ENCODE measurements at places on chromosomes 1 and 21.

GRCh38 chr21:28337315-28337714 is 655.4 kb downstream of the LTN1 start:
- peak; percentile 90 for DNase-seq

DNA sequence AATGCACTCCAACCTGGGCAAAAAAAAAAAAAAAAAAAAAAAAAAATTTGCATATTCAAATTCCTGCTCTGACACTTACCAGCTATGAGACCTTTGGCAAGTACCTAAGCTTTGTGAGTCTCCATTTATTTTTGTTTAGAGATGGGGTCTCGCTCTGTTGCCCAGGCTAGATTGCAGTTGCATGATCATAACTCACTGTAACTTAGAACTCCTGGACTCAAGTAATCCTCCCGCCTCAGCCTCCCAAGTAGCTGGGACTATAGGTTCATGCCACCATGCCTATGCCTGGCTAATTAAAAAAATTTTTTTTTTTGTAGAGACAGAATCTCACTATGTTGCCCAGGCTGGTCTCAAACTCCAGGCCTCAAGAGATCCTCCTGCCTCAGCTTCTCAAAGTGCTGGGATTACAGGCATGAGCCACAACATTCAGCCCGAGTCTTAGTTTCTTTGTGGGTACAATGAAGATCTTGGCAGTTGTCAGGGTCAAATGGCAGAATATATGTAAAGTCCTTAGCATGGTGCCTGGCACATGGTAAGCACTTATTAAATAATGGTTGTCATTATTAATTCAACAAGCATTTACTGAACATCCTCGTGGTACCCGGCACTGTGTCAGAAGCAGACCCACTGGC is 53.5 kb upstream of the TENT5B start:
- no peak for DNase-seq

DNA sequence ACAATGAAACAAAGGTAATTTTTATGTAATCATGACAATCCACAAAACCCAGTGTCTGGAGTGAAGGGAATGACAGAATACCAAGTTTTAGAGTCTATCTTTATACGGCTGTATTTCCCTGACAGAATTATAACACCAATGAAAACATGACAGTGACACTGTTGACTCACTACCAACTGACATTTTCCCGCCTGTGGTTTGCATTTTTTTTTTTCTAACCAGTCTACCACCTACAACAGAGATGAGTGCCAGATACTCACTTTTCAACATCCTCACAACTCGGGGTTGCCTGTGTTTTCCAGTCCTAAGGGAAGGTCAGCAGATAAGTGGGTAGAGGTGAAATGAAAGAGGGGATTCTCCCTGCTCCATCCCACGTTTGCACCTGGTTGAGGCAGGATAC is 118.9 kb downstream of the KCNJ6 start:
- no peak for DNase-seq

DNA sequence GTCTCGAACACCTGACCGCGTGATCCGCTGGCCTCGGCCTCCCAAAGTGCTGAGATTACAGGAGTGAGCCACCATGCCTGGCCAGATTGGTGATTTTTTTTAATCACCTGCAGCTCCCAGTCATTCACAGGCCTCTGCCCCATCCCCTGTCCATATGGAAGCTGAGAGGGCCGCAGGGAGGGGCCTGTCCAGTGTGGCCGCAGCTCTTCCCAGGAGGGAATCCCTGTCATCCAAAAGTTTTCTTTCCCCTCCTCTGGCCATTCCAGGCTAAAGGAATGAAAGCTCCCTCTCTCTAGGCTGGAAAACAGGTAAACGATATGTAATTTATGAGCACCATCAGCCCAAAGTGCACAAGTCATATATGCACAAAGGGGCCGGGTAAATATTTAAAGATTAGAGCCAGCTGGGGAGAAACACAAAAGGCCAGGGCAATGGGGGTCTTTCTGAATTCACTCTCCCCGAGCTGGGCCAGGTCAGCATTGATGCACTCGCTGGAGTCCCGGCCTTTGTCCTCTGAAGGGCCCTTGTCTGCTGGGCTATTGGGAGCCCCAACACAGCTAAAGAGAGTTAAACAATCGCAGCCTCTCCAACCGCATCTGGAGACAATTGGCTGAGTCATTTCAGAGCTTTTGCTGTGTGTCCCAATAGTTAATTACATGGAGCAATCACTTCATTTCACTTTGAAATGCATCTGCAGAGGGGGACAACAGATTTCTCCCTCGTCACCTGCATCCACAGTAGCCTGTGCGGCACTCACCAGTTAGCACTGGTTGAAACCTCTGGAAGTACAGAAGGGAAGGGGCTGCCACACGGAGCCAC is 3.8 kb upstream of the HES3 start:
- peak; percentile 41 for DNase-seq

GRCh38 chr1:178277793-178278530 is 184.1 kb downstream of the RASAL2 start:
- peak; percentile 34 for DNase-seq

DNA sequence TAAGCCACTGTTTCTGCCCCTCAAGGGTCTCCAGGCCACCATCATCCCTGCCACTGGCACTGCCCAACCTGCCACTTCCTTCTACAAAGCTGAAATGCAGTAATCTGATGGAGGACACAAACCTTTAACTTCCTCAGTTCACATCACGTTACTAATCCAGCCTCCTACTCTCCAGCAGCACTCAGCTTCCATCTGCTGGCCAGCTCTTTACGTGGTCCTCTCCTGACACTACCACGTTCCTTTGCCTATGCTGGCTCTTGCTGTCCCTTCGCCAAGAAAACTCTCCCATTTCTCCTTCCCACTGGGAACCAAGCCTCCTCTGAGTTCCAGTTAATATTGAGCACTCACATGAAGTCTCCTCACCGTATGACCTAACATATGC is 124.0 kb downstream of the EDEM3 start:
- no peak for DNase-seq

- peak; percentile 41 for DNase-seq
Measured at GRCh38 chr1:8541961-8542521, 224.1 kb downstream of the SLC45A1 start.

DNA sequence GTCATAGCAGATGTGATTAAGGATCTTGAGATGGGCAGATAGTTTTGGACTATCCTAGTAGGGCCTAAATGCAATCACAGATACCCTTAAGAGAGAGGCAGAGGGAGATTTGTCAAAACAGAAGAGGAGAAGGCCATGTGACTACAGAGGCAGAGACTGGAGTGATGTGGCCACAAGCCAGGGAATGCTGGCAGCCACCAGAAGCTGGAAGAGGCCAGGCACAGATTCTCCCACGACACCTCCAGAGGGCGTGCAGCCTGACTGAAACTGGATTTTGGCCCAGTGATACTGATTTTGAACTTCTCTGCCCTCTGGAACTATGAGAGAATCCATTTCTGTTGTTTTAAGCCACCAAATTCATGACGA is 52.1 kb upstream of the EPS8L3 start:
- DNase-seq = peak; percentile 52

GRCh38 chr1:157558119-157558518 is 5.8 kb upstream of the FCRL5 start:
- DNase-seq = no peak

DNA sequence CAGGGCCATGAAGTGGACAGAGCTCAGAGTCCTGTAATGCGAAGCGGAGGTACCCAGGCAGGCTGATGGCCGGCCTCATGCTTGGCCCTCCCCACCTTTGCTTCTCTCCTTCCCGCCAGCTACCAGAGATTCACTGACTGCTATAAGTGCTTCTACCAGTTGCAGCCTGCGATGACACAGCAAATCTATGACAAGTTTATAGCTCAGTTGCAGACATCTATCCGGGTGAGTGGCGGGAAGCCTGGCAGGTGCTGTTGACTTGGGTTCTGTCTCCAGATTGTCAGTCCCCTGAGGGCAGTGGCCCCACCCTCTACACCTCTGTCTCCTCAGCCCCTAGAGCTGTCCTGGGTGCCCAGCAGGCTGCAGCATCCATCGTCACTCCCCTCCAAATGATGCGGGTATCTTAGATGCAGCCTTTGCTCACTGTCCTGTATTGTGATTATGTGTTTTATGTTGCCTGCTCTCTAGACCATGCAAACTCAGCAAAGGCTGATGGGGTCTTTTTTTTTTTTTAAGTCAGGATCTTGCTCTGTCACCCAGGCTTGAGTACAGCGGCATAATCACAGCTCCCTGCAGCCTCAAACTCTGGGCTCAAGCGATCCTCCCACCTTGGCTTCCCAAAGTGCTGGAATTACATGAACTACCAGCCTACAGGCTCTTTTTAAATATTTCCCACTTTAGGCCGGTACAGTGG is 9.6 kb upstream of the BGLAP start:
- no peak for DNase-seq

- DNase-seq = no peak
Measured at GRCh38 chr1:113830039-113830438, 17.8 kb upstream of the RSBN1 start.

- no peak for DNase-seq
Measured at GRCh38 chr1:197249324-197249723, 18.7 kb upstream of the CRB1 start.

- no peak for DNase-seq
Measured at GRCh38 chr1:226571893-226572292, 23.3 kb downstream of the STUM start.

GRCh38 chr1:201507360-201507675 is 395 bp upstream of the CSRP1 start:
- DNase-seq = no peak

GRCh38 chr1:27963393-27963792 is 3.6 kb downstream of the XKR8 start:
- no peak for DNase-seq

DNA sequence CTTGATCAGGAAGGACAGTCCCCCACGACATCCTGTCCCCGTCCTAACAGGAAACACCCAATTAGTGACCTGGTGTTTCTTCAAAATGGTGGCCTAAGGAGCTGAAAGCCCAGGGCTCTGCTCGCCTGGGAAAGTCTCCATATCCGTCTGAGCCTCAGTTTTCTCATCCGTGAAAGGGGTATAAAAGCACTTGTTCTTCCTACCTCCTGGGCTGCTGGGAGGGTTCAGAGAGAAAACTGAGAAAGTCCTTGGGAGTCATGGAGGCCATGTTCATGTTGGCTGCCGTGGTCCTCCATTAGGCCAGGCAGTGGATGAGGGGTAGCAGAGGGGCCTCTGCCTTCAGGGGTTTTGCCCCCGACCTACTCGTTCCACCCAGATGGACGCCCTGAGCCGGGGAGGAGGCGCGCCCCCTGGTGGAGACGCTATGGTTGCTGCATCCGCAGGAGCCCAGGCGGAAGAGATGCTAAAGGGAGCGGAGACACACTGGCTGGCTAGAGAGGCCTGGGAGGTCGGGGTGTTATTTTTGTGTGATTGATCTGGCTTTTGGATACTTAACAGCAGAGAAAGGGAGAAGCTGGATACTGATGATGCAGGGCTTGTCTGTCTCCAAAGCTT is 113.5 kb downstream of the PRDM2 start:
- DNase-seq = peak; percentile 33

DNA sequence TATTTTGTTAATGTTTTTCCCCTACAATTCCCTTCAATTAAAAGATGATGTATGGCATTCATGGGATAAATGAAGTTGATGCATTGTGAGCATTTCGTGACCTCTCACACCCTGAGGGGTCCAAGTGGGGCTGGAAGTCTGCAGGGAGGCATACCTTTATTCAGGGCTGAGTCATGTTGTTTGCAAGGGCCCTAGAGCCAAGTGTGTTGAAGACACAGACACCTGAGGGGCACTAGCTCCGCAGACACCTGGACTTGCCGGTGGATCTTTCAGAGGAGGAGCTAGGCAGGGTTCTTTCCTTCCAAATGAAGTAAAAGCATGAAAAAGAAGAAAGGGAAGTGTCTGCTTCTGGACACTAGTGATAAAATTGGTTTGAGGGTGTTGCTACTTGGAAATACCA is 57.0 kb upstream of the RGS7 start:
- DNase-seq = no peak

DNA sequence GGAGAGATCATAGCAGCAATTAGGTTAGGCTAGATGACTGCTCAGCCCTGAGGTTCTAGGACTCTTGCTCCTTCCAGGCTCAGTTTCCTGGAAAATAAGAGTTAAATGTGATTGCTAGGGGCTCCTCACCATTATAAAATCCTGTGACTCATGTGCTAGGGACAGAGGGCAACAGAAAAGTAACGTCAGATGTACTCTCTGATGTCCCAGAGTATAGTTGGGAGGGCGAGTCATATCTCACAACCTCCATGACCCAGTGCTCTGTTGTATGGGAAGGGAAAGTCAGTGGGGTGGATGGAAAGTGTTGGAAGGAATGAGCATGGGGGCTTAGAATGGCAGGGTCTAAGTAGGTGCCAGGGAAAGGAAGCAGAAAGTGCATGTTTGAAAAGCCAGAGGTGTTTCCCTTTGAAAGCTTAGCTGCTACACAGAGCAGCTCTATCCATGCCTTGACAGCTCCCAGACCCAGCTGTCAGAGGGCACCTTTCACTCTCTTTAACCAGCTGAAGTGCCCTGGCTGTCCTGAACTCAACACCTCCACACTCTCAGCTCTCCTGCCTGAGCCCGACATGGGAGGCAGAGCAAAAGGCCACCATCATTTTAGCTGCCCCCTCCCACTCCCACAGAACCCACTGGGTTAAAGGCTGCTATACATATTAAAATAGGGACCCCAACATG is 11.6 kb downstream of the GJA5 start:
- DNase-seq = no peak

- peak; percentile 24 for DNase-seq
Measured at GRCh38 chr1:212774584-212774983, 17.0 kb downstream of the NSL1 start.

- no peak for DNase-seq
Measured at GRCh38 chr1:165036403-165036802, 320.1 kb downstream of the LMX1A start.

- no peak for DNase-seq
Measured at GRCh38 chr1:236129306-236129705, 13.0 kb upstream of the GPR137B start.

DNA sequence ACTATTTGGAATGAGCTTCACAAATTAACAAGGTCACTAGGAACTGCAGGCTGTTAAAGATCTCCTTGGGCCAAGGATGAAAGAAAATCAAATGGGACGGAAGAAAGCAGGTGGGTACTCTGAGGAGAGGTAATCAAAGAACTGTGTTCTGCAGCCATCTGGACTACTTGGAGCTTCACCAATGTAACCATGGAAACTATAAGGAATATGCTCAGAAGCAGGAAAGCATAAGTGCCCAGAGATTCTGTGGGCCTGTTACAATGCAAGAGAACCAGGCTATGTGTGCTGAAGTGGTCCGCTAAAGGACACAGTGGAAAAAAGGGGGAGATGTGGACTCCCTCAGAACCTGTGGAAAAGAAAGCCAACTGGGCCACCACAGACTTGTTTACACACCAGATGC is 238.5 kb downstream of the PTGER3 start:
- DNase-seq = no peak

GRCh38 chr1:235206533-235207208 is 45.6 kb upstream of the RBM34 start:
- no peak for DNase-seq

Data from fibroblast of the aortic adventitia (primary cell).